Activated CD8-positive, alpha-beta memory T cell treated with anti-CD3 and anti-CD28 coated beads for 24 hours (primary cell): ENCODE measurements at places on chromosomes 4 and X.

GRCh38 chr4:47235721-47236120 is 204.4 kb downstream of the GABRB1 start:
- DNase-seq, result no peak

DNA sequence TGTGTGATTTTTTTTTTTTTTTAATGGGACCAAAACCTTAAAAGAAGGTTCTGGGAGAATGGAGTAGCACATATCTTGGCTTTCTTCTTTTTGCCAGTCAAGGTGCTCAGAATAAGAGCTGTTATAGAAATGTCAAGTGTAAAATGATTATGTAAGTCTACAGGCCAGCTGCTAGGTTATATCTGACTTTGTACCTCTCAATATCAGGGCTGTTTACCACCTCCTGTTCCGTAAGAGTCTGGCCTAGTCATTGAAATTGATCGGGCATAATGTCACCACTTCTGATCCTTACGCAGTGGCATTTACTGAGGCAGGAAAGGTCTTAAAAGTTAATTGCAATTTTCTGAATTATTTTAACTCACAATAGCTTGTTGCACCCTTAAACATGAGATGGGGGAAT is 41.1 kb downstream of the LIMCH1 start:
- DNase-seq, result no peak

DNA sequence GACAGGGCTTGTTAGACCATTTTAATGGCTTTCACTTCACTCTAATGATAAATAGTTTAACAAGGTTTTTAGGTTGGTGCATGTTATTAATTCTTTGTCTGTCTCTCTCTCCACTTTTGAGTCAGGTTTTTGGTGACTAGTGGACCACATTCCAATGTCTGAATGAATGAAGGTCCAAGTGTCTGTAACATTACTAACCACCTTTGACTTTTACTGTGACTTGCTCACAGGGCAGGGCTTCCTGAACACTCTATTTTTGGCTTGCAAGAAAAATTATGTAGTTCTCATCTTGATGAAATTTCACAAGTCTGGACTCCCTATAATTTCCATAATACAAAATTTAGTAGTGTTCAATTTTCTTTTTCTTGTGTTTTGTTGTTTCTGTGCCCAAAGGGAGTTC is 78.9 kb upstream of the BMPR1B start:
- no peak for DNase-seq

DNA sequence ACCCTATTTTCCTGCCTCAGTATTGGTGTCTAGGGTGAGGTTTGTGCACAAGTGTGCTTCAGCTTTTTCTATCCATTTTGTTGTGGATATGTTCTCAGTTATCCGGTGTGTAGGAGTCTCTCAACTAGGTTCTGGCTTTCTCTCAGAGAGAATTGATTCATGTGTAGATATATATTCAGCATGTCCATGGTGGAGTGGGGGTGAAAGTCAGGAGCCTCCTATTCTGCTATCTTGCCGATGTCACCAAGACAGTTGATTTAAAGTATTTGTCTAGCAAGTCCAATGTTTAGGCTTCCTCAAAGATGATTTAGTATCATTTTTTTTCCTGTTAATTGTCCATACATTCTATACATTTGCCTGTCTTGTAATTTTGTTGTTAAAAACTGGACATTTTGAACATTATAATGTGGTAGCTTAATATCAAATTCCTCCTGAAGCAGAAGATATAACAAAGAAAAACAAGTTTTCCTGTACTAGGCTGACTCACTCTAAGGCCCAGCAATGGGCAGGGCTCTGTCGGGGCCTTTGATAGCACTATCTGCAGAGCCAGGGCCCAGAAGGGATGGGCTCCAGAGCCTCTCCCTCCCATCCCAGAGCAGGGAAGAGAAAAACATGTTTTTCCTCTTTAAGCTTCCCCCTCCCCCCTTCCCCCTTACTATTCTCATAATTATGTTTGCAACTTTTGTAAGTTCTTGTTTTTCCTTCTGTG is 37.6 kb downstream of the GLUD2 start:
- DNase-seq, result no peak

DNA sequence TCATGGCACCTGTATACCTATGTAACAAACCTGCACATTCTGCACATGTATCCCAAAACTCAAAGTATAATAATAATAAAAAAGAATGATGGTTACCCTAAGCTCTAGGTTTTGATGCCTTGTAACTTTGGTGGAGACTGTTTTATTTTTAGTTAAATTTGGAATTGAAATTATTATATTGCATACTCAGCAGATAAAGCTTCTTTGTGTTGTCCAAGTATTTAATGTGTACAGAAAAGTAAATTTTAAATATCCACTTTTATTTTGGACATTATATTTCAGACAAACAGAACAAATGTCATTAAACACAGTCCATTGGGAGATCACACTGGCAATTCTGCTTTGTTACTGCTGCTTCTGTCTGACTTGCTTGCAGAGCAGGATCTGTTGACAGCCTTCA is 684.5 kb upstream of the CT83 start:
- no peak for DNase-seq

GRCh38 chr4:168781341-168781740 is 228.7 kb downstream of the CBR4 start:
- DNase-seq, result no peak

GRCh38 chr4:92215476-92215875 is 88.3 kb upstream of the GRID2 start:
- DNase-seq, result no peak

- DNase-seq, result no peak
Measured at GRCh38 chr4:37858872-37859271, 32.0 kb upstream of the TBC1D1 start.

DNA sequence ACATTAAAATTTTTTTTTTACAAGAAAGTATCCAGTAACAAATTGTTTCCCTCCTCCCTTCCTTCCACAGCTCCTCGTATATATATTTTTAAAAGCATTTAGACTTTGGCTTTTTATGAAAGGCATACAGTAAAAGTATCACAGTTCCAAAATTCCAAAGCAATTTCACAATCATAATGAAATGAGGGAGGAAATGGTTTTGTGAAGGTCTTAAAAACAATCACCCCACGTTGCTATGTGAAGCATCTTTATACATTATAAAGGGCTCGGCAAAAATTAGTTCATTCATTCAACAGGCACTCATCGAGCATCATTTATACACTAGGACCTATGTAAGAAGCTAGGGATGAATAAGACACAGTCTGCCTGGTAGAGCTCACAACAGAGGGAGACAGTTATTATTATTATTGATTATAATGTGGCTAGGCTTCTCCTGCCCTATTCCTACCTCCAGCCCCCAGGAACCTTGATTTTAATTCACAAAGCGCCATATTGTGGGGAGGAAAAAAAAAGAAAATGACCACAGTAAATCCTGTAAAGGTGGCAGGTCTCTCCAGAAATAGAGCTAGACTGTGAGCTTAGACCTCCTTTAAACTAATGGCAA is 239.9 kb downstream of the MAML3 start:
- DNase-seq, result no peak

DNA sequence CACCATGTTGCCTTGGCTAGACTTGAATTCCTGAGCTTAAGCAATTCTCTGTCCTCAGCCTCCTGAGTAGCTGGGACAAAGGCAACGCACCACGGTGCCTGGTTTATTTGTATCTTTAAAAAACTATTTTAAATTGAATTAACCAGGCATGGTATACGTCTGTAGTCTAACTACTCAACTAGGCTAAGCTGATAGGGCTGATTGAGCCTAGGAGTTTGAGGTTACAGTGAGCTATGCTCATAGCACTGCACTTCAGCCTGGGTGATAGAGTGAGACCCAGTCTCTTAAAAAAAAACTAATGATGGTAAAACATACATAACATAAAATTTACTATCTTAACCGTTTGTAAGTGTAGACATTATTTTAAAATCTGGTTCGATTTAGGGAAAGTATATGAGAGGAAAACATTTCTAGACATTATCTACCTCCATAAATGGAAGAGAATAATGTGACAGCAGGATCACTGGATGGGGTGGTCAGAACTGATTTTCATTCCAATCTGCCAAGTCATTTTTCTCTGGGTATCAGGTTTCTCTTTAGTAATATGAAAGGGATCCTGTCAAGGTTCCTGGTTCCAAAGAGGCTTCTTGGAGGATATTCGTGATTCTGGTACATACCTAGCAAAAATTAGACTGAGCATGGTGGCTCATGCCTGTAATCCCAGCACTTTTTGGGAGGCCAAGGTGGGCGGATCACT is 8.7 kb upstream of the ITGB1BP2 start:
- DNase-seq, result no peak

GRCh38 chr4:173410079-173410478 is 11.2 kb upstream of the SCRG1 start:
- DNase-seq, result no peak

GRCh38 chr4:76074993-76075600 is 588 bp downstream of the ART3 start:
- DNase-seq, result no peak

GRCh38 chr4:6873291-6873690 is 36.3 kb upstream of the TBC1D14 start:
- DNase-seq, result no peak

DNA sequence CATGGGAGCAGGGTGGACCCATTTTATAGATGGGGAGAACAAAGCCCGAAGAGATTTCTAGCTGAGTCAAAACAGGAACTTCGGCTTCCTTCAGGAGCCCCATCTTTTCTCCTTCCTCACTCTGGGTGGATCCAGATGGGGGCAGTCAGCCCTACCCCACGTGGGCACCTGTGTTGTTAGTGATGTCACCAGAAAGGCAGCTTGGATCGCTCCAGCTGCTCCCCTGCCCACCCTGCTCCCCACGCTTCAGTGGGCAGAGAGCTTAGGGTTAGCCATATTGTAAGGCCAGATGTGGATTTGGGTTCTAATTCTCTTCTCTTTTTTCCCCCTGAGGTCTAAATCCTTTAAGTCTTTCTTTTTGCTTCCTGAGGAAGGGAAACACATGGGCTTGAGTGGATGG is 132.3 kb upstream of the PJA1 start:
- no peak for DNase-seq

DNA sequence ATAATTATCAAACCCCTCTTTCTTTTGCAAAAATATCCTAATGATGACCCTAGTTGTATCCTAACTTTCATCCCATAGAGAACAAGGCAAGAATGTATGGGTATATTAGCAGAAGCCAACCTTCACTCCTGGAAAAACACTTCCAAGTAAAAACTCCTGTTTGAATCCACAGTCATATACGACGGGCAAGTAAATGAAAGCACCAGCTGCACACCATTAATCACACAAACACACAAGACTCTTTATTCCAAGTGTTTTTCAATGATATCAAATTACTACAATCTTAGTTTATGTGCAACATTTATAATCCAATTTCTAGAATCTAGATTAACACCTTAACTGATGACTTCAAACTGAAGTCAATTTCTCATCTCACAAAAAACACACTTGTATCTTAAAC is 22.9 kb downstream of the ACSL4 start:
- no peak for DNase-seq

- DNase-seq, result no peak
Measured at GRCh38 chr4:36870121-36870520, 374.4 kb upstream of the NWD2 start.

GRCh38 chr4:21952549-21952948 is 4.0 kb upstream of the KCNIP4 start:
- DNase-seq, result no peak

GRCh38 chrX:40174001-40174853 is 76.5 kb upstream of the BCOR start:
- DNase-seq, result peak; percentile 84

DNA sequence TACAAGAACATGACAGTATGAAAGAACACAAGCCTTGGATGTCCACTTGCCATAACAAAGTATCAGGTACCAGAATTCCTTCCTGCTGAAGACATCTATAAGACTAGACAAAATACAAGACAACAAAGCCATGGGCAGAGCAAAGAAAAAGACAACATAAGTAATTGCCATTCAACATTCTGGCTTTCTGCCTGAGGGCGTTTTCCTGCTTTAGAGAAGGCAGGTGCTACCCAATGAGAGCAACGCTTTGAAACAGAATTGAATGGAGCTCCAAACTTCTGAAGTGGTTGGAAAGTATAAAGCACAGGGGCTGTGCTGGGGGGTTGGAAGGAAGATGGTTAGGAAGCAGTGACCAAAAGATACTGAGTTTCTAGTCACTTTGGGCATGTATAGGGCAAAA is 30.1 kb downstream of the PDE5A start:
- DNase-seq, result no peak

DNA sequence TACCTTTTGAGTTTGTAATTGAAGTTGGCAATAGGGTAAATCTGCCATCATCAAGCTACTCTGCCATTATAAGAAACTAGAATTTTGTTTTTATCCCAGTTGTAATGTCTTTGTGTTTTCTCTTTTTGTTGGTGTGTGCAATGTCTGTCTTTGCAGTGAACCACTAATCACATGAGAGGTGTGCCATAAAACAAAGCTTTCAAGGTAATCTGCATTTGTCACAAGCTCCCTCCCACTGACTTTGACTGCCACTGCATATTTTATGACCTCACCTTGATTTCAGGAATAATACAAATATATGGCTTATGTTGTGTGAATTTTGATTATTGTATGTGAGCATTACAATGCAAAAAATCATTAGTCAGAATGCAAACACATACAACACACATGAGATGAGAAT is 9.0 kb upstream of the GBA3 start:
- no peak for DNase-seq

- no peak for DNase-seq
Measured at GRCh38 chr4:53012738-53013137, 150.6 kb downstream of the RASL11B start.

GRCh38 chrX:149641432-149641831 is 9.8 kb upstream of the TMEM185A start:
- no peak for DNase-seq

- no peak for DNase-seq
Measured at GRCh38 chr4:56400560-56400959, 13.3 kb upstream of the AASDH start.

DNA sequence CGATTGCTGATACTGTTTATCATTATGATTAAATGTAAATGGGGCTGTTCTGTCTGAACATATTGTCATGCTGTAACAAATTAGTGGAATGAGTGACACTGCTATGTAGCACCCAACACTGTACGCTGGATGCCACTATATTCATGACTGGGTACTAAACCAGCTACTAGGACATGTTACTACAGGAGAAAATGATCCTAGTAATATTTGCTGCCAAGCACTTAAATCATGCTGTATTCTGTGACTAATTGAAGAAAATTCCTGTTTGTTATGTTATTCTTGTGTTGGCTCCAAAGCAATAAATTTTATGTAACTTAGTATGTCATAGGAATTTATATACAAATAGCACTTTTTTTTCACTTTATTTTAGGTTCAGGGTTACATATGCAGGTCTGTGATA is 804.2 kb downstream of the CENPC start:
- no peak for DNase-seq

DNA sequence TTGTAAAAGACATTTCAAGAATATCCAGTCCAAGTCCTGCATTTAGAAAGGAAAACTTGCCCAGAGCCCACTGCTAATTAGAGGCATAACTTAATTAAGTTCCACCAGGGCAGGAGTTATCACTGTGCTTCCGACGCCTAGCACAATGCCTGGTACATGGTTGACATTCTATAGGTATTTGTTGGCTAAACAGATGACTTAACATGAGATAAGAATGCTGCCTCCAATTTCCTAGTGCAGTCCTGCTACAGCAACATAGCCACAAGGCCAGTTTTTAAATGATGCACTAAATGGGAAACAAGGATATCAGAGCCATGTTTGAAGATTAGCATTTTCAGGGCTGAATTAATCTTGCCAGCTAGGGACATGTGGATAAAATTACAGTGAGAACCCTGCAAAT is 164.1 kb downstream of the RASL11B start:
- no peak for DNase-seq
